ENCODE measurements at places on chromosomes 1 and 21. TPM values are rescaled to one million over a fixed set of nuclear protein-coding genes. Genes with fewer than 3 reads are reported as not detected.

The GBP4 gene
- 4.1 TPM for total RNA-seq

The SLC25A34 gene
- total RNA-seq: 2.9 TPM

- DNase-seq: no peak
Observed at GRCh38 chr1:23561813-23562100, 2.5 kb upstream of the ID3 start.

The IFNLR1 gene
- total RNA-seq: 0.62 TPM

GRCh38 chr1:218374401-218375353 is 29.5 kb downstream of the TGFB2 start:
- DNase-seq: peak; percentile 67

The FAM229A gene
- 0.82 TPM for total RNA-seq

All from tongue (tissue), 3 donors.